ENCODE measurements at places on chromosomes 6 and 20.

- DNase-seq, result no peak
Measured at GRCh38 chr20:3121271-3121911, 36.9 kb upstream of the AVP start.

- DNase-seq, result no peak
Measured at GRCh38 chr6:153790048-153790447, 249.0 kb upstream of the OPRM1 start.

DNA sequence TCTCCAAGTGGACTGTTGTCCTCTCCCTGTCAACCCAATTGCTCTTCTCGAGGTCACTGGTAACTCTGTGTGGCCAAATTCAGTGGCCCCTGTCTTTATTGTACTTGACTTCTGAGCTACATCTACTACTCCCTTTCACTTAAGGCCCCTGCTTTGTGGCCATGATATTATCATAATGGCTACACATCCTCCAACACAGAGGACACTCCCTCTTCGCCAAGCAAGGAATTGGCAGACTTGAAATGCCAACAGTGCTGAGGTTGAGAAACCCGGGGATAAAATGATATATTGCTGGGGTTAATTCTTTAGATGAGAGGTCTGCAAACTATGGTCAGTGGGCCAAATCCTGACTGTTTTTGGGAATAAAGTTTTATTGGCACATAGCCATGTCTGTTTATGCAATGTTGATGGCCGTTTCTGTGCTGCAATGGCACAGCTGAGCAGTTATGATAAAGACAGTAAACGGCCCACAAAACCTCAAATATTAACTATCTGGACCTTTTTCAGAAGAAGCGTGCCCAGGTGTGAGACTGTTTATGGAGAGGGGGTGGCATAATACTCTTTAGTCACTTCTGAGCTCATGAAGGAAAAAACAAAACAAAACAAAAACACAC lies 12.0 kb upstream of the MRPS10 start:
- no peak for DNase-seq

DNA sequence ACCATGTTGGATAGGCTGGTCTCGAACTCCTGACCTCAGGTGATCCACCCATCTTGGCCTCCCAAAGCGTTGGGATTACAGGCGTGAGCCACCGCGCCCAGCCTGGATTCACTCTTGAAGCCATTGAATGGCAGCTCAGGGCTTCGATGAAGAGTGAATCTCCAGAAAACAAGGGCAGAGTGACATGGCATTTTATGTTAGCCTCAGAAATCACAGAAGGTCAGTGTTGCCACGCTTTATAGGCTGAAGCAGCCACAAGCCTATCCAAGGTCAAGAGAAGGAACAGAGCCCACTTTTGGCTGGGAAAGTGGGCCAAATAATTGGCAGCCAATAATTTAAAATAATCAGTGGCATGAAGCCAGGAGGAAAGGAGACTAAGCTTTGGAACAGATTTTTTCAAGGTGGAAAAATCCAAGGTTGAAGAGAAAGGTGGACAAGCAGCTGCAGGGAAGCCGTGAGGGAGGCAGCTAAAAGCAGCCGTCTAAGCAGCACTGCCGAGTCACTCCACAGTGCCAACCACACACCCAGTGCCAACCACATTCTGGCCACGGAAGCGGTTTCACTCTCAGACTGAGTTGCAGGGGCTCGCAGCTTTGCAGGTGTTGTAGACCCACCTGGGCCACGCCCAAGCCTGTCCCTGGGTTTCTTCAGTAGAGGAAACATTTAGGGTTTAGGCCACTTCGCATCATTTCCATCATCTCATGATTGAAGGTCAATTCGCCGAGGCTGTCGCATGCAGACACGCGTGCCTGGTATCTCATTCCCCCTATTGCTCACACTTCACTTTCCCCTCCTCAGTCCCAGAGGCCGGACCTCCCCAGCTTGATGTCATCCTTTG lies 17.4 kb upstream of the AVP start:
- no peak for DNase-seq

- DNase-seq, result no peak
Measured at GRCh38 chr20:11850901-11851300, 66.8 kb upstream of the BTBD3 start.

- no peak for DNase-seq
Measured at GRCh38 chr20:22568872-22569344, 15.5 kb downstream of the FOXA2 start.

GRCh38 chr6:89087881-89088280 lies 7.3 kb downstream of the PNRC1 start:
- no peak for DNase-seq

Data from globus pallidus (tissue), 1 donor.